ENCODE measurements at places on chromosomes 7 and 10.

DNA sequence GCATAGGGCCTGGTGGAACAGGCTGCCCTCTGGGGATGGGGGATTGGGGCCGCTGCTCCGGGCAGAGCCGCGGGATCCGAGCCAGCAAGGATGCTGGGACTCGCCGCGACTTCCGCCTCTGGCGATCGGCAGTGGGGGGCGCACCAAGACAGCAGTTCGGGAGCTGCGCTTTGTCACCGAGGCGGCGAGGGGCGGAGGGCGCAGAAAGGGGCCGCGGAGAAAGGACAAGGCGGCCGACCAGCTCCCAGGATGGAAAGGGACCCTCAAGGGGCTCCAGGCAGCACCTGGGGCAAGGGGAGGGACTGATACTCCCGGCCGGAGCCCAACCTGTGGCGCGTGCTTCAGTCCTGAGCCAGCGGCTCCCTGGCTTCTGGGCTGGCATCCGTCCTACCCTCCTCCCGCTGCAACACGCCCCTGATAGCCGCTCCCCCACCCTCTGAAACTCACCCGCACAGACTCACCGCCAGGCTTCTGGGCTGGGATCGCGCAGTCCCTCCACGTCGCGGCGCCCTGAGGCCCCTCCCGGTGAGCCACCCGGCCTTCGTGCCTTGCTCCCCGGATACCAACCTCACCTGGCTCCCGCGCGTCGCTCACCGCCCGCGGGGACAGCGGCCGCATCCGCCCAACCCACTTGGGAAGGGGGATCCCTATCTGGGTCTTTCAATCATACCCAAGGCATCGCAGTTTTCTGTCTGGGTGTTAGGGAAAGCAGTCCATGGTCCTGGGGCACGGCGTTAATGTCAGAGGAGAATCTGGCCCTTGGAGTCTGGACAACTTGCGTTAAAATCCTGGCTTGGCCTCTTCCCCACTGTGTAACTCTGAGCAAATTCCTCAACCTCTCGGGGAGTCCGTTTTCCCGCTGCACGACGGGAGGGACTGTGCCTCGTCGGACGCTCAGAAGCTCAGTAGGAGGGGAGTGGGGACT lies 7.0 kb upstream of the EVX1 start:
- no peak for DNase-seq

DNA sequence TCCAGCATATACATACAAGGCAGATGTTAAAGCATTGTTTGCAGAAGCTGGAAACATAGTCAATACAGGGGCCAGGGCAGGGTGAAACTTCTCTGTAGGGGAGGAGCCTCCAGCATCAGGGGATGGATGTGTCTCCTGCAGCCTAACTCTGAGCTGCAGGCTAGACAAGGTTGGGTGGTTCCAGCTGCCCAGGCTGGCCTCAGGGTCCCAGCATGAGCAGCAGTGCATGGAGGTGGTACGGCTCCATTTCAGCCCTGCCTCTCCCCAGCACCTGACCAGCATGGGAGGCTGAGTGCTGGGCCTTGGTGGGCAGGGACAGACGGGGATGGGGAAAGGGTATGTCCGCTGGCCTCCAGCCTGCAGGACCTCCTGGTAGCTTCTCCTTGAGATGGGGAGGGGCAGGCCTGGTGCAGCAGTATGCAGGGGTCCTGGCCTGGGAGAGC lies 7.4 kb upstream of the TBRG4 start:
- no peak for DNase-seq

- DNase-seq: no peak
Observed at GRCh38 chr10:35388197-35388596, 51.9 kb downstream of the CCNY start.

DNA sequence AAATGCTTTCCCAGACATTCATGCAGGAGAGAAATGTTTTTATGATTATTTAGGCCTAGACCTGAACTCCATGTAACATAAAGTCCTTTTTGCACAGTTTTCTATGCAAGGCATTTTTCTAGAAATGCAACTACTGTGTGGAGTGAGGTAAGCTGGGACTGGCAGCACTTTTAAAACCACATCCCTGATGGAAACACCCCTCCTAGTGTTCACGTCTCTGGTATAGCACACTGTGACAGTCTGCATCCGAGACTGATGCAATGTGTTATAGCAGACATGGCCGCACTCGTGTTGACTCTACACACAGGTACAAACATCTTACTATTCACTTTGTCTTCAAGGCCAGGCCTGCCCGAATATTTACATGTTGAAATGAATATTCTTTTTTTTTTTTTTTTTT lies 19.3 kb upstream of the ERCC6 start:
- DNase-seq: no peak

DNA sequence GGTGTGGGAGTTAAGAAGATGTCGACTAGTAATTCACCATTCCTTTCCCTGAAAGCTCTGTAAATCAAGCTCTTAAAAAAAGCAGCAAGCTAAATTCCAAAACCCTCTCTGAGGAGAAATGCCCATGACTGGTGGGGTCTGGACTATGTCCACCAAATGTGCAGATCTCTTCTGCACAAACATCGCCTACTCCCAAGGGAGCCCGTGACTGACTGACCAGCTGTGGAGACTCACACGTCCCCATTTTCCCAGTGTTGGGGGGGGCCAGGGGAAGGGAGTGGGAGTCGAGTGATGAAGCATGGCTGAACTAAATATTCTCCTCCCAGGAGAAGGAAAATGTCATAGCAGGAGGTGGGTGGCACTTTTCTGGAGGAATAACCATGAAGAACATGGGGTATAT lies 164.1 kb upstream of the HPS1 start:
- no peak for DNase-seq

GRCh38 chr7:44678471-44679179 lies 70.0 kb upstream of the ZMIZ2 start:
- no peak for DNase-seq

GRCh38 chr10:62852961-62853702 lies 37.0 kb upstream of the EGR2 start:
- DNase-seq: peak; percentile 19

DNA sequence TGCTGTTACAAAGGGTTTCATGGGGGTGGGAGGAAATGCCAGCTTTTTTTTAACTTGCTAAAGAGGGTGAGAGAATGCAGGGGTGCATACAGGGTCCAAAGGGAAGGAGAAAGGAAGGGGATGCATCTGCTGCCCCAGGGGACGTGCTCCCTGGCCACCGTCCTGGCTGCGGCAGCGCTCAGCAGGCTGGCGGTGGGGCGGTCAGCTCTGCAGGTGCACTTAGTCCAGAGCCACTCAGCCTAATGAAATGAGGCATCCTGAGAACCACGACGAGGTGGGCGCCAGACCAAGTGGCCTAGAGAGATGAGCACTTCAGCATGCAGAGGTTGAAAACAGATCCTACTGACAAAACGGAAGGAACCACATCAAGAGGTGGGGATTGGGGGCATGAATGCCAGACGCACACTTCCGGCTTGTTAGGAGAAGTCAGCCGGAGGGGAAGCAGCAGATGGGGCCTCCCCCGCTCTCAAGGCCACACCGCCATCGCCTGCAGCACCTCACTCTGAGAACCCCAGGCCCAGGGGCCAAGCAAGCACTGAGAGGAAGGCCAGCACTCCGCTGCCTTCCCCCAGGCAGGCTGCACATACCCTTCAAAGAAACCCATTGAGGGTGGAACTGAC lies 94.5 kb downstream of the MAD1L1 start:
- peak; percentile 19 for DNase-seq

- DNase-seq: no peak
Observed at GRCh38 chr10:58177362-58177947, 90.2 kb downstream of the IPMK start.

DNA sequence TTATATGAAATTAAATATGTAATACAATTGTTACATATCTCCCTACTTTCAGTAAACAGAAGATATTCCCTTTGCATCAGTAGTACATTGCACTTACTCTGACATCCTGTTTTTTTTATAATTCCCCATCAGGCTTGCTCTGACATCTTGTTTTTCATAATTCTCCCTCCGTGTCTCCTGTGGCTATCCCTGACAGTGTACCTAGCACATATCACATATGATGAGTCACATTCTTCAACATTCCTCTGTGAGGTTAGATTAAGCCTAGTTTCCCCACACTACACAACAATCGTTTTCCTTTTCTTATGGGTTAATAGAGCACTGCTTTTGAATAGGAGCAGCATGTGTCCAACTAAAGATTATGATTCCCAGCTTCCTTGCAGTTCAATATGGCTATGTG lies 250.6 kb upstream of the NPVF start:
- DNase-seq: no peak

DNA sequence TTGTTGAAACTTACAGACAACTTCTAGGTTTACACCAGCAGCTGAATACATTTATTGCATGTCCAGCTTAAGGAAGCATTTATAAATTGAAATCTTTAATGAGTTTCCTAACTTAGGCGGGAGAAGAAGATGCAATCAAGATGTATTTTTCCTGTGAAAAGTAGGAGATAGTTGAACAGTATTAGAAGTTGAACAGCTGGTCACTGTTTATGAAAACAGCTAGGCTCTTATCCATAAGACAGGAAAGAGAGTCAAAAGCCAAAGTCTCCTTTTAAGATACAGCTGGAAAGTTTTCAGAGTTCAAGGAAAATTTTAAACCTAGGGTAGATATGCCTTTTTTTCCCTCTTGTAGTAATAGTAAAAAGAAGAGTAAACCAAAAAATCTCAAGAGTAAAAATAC lies 236.1 kb upstream of the FERD3L start:
- DNase-seq: no peak

- no peak for DNase-seq
Observed at GRCh38 chr7:29447828-29448227, 115.8 kb upstream of the PRR15 start.

- DNase-seq: no peak
Observed at GRCh38 chr7:146960773-146961391, 844.3 kb downstream of the CNTNAP2 start.

GRCh38 chr10:78729366-78729765 lies 339.4 kb upstream of the ZMIZ1 start:
- no peak for DNase-seq
